ENCODE measurements at places on chromosomes 6 and 20. TPM values are rescaled to one million over a fixed set of nuclear protein-coding genes. Genes with fewer than 3 reads are reported as not detected.

GRCh38 chr6:52588087-52588709 is 11.3 kb upstream of the TRAM2 start:
- H3K36me3 ChIP-seq = no peaks in the 10 kb centered on the region
- no peak overlapping the region for H3K4me3 ChIP-seq
- H3K27ac ChIP-seq = no peak overlapping the region
- H3K27me3 ChIP-seq = no peaks in the 10 kb centered on the region
- H3K4me1 ChIP-seq = peaks cover 23% of the 10 kb centered on the region

- H3K4me3 ChIP-seq = no peak overlapping the region
- H3K4me1 ChIP-seq = peaks cover 3% of the 10 kb centered on the region
- no peaks in the 10 kb centered on the region for H3K27me3 ChIP-seq
- no peak overlapping the region for H3K27ac ChIP-seq
These were observed 98.2 kb upstream of the HDGFL1 start for GRCh38 chr6:22471132-22471690.

GRCh38 chr6:105936972-105937371 is 149.2 kb upstream of the PRDM1 start:
- no peak for DNase-seq
- no peak overlapping the region for H3K27ac ChIP-seq
- H3K27me3 ChIP-seq = no peaks in the 10 kb centered on the region
- H3K36me3 ChIP-seq = no peaks in the 10 kb centered on the region

DNA sequence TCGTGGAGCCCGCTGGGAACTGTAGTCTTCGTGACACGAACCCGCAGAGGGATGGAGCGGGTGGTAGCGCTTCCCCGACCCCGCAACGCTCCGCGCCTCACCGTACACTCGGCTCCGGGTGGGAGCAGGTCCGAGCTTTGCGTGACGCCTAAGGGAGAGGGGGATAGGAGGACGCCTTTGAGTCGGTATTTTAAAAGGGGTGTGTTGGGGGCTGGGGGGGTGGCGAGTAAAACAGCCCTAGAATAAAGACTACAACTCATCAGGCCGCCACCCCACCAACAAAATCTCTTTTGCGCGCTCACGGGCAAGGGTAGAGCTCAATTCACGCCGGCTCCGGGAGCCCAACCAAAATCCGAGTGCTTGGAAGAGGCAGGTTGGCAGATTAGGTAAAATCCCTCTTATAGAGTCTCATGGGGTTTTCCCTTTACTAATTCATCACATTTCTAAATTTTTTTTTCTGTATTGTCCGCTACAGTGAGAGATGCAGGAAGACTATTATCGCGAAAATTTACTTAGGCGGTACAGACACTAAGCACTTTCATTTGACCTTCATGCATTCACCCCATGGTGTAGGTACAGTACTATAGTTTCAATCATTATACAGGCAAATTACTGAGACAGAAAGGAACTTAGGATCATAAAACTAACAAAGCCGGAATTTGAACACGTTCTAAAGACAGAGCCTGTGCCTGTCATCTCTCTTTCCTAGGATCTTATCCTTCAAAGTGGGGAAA is 706 bp upstream of the SNX14 start:
- peak overlapping the region; percentile 93 for H3K4me3 ChIP-seq
- peaks cover 7% of the 10 kb centered on the region for H3K4me1 ChIP-seq

DNA sequence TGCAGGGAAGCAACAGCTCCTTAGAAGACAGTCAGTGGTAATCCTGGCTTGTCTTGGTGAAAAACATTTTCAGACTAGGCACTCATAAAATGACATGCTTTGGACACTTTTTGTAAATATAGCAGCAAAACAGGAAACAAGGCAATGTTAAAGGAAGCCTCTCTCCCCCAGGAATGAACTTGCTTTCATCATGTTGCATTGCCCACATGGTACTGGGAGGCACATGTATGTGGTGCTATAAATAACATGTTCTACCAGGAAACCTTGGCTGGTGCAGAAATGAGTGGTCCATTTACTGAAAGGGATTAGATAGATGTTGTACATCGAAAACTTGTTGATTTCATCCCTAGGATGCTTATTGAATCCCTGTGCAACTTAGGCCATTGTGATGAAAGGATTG is 121.4 kb upstream of the RREB1 start:
- H3K27ac ChIP-seq = no peak overlapping the region
- no peaks in the 10 kb centered on the region for H3K4me1 ChIP-seq
- H3K4me3 ChIP-seq = no peak overlapping the region
- DNase-seq = no peak

GRCh38 chr6:38867726-38868125 is 152.6 kb downstream of the DNAH8 start:
- H3K27me3 ChIP-seq = no peaks in the 10 kb centered on the region
- no peak overlapping the region for H3K4me3 ChIP-seq
- no peaks in the 10 kb centered on the region for H3K36me3 ChIP-seq

DNA sequence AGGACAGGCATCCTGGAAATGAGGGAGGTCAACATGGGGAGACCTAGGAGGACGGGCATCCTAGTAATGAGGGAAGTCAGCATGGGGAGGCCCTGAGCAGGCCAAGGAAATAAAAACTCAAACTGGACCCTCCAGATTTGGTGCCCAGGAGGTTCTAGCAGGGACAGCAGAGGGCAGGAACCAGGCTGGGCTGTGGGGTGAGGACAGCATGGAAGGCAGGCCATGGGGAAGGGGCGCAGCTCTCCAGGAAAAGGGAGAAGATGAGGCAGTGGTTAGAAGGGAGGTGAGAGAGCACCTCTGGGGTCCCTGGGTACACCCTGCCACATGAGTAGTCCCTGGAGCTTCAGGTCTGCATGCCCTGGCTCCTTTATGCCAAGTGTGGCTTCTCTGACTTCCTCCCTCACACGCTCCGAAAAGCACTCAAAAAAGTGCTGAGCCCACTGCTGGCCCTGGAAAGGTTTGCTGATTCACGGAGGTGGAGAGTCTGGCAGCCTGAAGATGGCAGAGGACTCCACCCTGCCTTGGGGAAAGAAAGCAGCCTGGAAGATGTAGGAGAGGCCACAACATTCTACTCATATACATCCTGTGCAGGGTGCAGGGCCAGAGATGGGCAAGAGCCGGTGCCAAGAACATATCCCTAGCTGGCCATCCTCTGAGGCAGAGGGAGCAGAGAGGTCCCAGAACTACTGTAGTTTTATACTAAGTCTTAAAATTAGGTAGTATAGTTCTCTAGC is 154.9 kb downstream of the MRPL14 start:
- no peaks in the 10 kb centered on the region for H3K36me3 ChIP-seq
- no peak overlapping the region for H3K4me3 ChIP-seq
- H3K27ac ChIP-seq = no peak overlapping the region
- peaks cover 22% of the 10 kb centered on the region for H3K4me1 ChIP-seq
- DNase-seq = no peak

PLA2G7 gene
- polyA plus RNA-seq = 7.7 TPM

DNA sequence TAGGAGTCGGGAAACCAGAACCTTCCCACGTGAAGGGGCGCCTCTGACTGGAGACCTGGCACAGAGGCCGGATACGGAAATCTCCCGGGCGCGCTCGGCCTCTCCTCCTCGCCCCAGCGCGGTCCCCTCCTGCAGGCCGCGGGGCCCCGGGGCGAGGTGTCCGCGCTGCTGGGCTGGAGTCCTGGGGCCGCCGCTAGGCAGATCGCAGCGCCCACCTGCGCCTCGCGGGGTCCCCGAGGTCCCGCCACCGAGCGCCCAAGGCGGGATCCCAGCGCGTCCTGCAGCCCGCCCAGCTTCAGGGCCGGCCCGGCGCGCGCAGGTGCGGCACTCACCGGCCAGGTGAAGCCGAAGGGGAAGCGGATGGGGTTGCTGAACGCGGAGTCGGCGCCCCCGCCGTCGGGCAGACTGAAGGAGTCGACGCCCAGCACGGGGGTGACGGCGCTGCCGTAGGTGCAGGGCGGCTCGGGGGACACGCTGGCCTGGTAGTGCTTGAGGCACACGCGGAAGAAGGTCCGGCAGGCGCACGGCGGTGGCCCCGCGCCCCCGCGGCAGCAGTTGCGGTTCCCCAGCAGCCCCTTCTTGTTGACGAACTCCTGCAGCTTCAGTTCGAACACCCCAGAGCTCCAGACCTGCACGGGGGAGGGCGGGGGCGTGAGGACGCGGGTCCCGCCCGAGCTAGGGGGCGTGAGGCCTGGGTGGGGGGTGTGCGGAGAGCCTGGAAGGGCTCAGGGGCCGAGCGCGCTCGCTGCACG is 1.5 kb downstream of the DLL1 start:
- H3K4me3 ChIP-seq = peak overlapping the region; percentile 66
- peaks cover 39% of the 10 kb centered on the region for H3K36me3 ChIP-seq
- peaks cover 28% of the 10 kb centered on the region for H3K27me3 ChIP-seq
- DNase-seq = no peak
- H3K4me1 ChIP-seq = peaks cover 79% of the 10 kb centered on the region

DNA sequence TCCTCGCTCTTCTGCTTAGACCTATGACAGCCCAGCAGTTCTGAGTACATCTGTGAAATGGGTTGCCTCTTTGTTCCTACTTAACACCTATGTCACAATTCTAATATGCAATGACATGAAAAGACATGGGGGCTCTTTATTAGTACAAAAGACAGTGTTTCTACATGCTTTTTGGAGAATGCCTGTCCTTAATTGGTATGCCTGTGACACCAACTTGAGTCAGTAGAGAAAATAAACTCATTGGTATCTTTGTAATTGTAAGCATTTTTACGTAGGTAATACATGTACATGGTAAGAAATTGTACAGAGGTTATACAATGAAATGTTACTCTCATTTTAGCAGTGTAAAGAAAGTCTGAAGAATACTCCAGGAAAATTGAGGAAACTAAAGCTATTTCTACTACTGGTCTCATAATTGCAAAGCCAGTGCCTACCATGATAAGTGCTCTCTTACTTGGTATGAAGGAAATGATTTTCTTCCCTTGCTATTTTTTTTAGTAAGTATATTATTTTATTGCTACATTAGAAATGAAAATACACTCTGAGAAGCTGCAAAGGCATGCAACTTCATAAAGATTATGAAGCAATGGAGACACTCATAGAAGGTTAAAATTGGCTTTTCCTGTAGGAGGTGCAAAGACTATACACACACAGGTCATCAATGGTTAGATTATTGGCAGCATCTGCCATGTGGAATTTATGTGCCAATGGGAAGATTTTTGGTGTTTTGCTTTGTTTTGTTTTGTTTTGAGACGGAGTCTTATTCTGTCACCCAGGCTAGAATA is 4.9 kb upstream of the EEF1A1 start:
- peaks cover 18% of the 10 kb centered on the region for H3K4me1 ChIP-seq
- no peak overlapping the region for H3K27ac ChIP-seq
- no peak for DNase-seq
- no peak overlapping the region for H3K4me3 ChIP-seq
- no peaks in the 10 kb centered on the region for H3K27me3 ChIP-seq
- no peaks in the 10 kb centered on the region for H3K36me3 ChIP-seq

DNA sequence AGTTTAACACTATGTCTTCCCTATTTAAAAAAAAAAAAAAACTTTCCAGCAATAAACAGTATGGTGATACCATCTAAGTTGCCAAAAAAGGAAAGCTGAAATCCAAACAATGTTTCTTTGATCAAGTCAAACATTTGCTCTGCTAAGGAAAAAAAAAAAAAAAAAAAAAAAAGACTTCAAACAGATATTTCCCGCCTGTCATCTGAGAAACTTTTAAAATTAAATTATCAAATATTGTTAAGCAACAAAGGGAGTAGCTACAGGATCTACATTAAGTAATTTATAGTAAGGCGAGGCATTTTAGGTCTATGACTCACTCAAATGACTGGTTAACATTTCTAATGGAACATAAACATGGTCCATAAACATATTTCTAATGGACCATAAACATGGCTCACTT is 121.2 kb downstream of the DST start:
- no peak for DNase-seq
- H3K4me1 ChIP-seq = no peaks in the 10 kb centered on the region
- H3K27ac ChIP-seq = no peak overlapping the region
- H3K4me3 ChIP-seq = no peak overlapping the region
- no peaks in the 10 kb centered on the region for H3K27me3 ChIP-seq

VWA7 gene
- 4.3 TPM for polyA plus RNA-seq

GRCh38 chr20:23413862-23414422 is 7.3 kb downstream of the NAPB start:
- DNase-seq = no peak
- no peaks in the 10 kb centered on the region for H3K36me3 ChIP-seq
- H3K4me1 ChIP-seq = peaks cover 6% of the 10 kb centered on the region
- H3K27ac ChIP-seq = no peak overlapping the region
- no peak overlapping the region for H3K4me3 ChIP-seq

DNA sequence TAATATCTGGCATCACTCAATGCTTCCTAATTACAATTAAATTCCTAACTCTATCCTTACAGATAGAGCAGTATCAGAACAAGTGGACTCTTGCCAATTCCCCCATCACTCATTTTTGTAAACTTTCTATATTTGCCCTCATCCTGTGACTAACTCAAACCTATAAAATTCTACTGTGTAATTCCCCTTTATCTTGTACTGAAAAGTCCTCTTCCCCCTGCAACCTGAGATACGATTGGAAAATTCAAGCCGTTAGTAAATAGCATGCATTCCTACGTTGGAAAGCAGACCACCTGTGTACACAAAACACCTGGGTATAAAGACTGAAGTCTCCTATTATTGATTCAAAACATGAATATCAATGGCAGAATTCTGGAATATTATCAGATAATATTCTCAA is 70.4 kb upstream of the KCNQ5 start:
- H3K4me3 ChIP-seq = no peak overlapping the region
- DNase-seq = no peak
- no peaks in the 10 kb centered on the region for H3K36me3 ChIP-seq
- H3K27ac ChIP-seq = no peak overlapping the region

- no peak overlapping the region for H3K4me3 ChIP-seq
- no peaks in the 10 kb centered on the region for H3K36me3 ChIP-seq
- no peaks in the 10 kb centered on the region for H3K27me3 ChIP-seq
- peak; percentile 75 for DNase-seq
These were observed 116.5 kb downstream of the DST start for GRCh38 chr6:56525974-56526789.

- H3K4me3 ChIP-seq = peak within 1 kb of the TSS; percentile 1
- no peak within 1 kb of the TSS for H3K27ac ChIP-seq
- H3K27me3 ChIP-seq = no peaks in the 10 kb centered on the region
- peaks cover 25% of the 10 kb centered on the region for H3K4me1 ChIP-seq
- peaks cover 97% of the 10 kb centered on the region for H3K36me3 ChIP-seq
- no peak for DNase-seq
These were observed at the start of gene TNFRSF6B for GRCh38 chr20:63696628-63697356. TNFRSF6B (plus strand) TSS chr20:63696652; CDS start chr20:63696768, 116 bp downstream.

- H3K4me3 ChIP-seq = no peak overlapping the region
- H3K27me3 ChIP-seq = no peaks in the 10 kb centered on the region
- no peak for DNase-seq
- peaks cover 16% of the 10 kb centered on the region for H3K4me1 ChIP-seq
These were observed 89.6 kb upstream of the NHSL1 start for GRCh38 chr6:138588805-138589434.

- no peaks in the 10 kb centered on the region for H3K4me1 ChIP-seq
- no peaks in the 10 kb centered on the region for H3K36me3 ChIP-seq
- no peak for DNase-seq
- H3K4me3 ChIP-seq = no peak overlapping the region
- no peaks in the 10 kb centered on the region for H3K27me3 ChIP-seq
These were observed 9.5 kb downstream of the CBFA2T2 start for GRCh38 chr20:33499355-33499754.

Measured in spinal cord (tissue), 10 donors.